ENCODE measurements at places on chromosomes 13 and 19.

- DNase-seq, result no peak
These were observed 311.9 kb downstream of the MTUS2 start for GRCh38 chr13:29131881-29132668.

- DNase-seq, result no peak
These were observed 7.8 kb upstream of the CRX start for GRCh38 chr19:47813995-47814328.

GRCh38 chr13:36356058-36356457 lies 9.9 kb upstream of the SPART start:
- no peak for DNase-seq

- no peak for DNase-seq
These were observed 214.6 kb upstream of the SERP2 start for GRCh38 chr13:44158881-44159632.

DNA sequence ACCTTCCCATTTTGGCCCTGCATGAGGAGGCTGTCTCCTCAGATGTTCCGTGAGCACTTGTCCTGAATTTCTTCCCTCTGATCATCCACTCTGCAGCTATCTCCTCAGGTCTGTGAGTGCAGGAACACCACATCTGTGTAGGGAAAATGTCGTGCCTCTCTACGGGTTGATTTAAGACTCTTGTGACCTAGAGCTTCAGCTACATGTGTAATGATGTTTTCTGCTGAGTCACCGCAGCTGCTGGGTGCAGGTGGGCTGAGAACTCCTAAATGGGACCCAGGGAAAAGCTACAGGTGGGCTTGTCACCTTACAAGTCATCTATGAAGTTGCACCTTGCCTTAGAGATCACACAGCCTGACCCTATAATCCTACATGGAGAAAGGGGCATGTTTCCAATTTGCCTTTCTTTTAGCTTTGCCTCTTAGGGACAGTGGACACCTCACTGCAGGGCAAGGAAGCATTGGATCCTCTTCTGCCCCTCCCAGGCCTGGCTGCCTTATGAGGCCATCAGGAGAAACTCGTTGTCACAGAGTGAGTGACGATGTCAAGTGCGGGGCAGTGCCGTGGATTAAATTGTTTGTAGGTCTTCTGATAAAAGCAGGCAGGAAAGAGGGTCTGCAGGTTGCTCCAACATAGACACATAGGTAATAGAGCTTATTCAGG lies 122.3 kb downstream of the DNAJC15 start:
- no peak for DNase-seq

Measured in activated CD8-positive, alpha-beta memory T cell treated with anti-CD3 and anti-CD28 coated beads for 48 hours (primary cell).